ENCODE measurements at places on chromosomes 13 and 19.

DNA sequence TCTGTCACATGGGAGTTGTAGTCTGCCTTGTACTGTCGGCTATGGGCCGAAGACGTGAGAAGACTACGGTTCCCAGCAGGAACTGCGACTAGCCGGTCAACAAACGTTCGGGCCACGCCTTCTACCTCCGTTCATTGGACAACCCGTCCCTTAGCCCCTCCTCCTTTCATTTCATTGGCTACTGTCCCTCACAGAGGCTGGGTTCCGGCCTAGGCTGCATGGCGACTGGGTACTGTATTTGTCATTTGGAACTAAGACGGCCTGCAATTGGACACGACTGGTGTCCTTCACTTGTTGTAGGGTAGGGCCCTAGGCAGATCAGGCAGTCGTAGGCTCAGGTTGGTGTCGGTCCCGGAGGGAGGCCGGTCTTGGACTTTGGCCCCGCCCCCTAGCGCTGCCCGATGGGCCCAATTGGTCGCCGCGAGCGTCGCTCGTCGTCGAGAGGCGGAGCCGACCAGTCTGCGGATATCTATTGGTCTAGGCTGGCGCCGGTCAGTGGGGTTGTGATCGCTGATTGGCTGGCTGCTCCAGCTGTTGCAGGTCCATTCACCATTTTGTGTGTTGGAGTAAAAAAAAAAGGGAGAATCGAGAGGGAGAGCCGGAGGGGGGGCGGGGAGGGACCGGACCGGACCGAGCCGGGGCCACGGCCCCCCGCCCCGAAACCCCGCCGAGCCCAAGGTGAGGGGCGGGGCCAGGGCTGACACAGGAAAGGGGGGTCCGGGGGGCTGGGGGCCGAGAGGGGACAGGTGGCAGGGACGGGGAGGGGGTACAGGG, at the start of gene CIC:
Gene CIC (plus strand): TSS at position 549 of the 774 bp plus-strand sequence. CDS start 2,532 bp downstream, outside the sequence.
- DNase-seq = peak; percentile 98

GRCh38 chr13:50167224-50167947, 152.1 kb downstream of the KCNRG start:
- no peak for DNase-seq

DNA sequence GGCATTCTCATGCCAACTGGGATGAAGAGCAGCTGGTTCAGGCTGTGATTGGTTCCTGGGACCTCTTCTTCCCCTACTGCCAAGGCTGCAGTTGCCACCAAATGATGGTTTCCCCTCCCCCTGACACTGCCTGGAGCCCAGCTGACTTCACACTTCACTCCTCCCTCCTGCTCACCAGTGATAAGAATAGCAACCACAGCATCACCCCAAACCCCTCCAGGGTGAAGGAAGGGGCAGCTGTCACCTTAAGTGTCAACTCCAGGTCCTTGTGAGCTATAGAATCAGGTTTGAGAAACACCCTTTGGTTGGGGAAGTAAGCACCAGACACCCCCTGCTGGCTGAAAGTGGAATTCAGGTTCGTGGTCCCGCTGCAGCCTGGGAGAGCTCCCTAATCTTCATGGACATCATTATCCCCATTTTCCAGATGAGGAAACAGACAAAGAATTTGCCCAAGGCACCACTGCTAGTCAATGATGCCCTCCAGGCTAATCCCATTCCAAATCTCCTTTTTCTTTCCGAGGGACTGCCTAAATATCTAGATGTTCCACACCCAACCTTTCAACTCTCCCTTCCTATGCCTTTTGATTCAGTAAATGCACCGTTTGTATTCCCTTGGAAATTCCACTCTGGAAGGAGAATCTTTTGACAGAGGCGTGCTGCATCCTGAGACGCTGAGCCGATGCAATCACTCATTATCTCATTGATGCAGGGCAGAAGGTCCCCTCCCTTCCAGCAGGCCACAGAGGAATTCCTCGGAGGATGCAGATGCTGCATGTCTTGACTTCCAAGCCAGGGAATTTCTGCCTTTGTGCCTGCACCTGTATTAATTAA, 50.6 kb upstream of the UQCRFS1 start:
- peak; percentile 46 for DNase-seq

DNA sequence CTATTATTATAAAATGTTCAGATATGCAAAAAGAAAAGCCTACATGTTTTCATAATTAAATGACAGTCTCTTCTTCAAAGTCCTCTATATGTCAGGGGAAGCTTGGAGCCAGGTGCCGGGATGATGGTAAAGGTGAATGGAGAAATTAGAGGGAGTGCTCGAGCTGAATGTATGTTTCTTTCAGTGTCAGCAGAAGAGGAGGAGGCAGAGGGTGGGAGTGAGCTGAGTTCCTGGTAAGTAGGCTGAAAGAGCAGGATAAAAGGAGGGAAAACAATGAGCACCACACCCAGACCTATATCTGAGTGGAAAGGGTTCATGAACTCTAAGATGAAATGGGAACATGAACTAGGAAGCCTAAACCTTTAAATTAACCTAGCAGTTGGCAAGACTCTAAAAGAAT, 307.6 kb upstream of the NBEA start:
- DNase-seq = no peak

- DNase-seq = no peak
These were observed 1479.2 kb downstream of the SLITRK5 start for GRCh38 chr13:89150362-89150761.

DNA sequence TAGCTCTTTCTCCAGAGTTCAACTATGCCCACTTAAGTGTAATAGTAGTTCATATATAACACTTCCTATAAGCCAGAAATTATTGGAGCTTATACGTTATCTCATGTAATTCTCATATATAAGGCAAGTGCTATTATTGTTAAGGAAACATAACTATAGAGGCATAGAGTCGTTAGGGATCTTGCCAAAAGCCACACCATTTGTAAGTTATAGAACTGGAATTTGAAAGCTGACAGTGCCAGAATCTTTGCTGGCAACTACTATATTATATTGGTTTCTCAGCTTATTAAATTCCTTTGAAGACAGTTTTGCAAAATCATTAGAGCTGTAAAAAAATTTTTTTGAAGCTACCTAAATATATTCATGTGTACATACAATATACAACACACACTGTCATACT, 51.0 kb upstream of the MBNL2 start:
- DNase-seq = no peak

GRCh38 chr13:63944911-63945310, 2529.3 kb upstream of the PCDH20 start:
- no peak for DNase-seq

- no peak for DNase-seq
These were observed 82.4 kb downstream of the COL4A1 start for GRCh38 chr13:110224519-110224918.
